ENCODE measurements at places on chromosomes 6 and 20. TPM values are rescaled to one million over a fixed set of nuclear protein-coding genes. Genes with fewer than 3 reads are reported as not detected.

DNA sequence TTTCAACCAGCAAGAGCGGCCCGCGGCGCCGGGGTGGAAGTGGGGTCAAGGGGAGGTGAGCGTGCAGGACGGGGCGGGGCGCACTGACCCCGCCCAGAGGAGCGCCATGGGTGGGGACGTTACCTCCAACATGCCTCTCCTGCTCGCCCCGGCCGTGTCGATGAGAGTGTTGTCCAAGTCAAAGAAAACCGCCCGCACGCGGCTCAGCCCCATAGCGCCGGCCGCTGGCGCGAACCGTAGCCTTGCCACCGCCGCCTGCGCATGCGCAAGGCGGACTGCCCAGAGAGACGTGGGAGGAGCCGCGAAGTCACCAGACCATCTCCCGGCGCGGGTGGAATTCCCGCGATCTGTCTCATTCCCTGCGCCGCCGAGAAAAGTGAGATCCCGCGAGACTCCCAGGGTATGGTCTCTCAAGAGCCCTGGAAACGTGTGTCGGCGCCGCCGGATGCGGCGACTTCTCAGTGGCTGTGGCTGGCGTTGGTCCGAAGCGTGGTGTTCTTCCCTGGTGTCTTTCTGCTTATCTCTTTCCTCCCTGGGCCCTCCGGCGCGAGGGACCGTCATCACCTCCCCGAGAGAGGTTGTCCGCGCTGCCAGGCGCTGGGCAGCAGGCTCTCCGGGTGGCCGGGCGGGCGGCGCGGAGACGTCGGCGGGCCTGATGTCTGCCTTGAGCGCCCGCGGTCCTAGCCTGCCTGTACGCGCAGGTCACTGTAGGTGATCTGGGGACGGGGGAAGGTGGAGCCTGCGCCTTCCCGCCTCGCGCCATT lies at the start of gene NANP:
Gene NANP, minus strand, starts transcription at position 279 of the 764 bp plus-strand sequence. Its CDS starts 66 bp downstream, at position 213.
- DNase-seq = peak; percentile 98

DNA sequence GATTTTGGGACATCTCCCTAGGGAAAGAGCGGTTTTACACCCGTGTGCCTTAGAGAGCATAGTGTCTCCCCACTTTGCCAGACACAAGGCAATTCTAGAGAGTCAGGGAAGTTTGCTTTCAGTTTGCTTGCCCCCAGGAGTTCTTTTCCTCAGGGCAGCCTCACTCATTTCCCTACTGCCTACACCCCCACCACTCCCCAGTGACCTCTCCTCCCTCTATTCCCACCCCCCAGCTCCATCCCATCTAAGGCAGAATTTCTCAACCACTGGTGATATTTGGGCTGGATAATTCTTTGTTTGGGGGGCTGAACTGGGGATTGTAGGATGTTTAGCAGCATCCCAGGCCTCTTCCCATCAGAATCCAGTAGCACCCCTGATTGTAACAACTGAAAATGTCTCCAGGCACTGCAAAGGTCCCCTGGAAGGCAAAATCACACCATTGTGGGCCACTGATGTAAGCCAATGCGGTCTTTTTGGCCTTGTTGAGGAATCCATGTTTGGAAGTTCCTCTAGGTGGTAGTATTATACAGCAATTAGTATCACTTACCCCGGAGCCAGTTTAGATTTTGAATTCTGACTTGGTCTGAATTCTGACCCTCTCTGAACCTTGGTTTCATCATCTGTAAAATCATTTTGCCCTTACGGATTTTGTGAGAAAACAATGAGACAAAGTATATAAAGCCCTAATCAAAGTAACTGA lies 1.3 kb downstream of the EPPIN start:
- peak; percentile 33 for DNase-seq

DNA sequence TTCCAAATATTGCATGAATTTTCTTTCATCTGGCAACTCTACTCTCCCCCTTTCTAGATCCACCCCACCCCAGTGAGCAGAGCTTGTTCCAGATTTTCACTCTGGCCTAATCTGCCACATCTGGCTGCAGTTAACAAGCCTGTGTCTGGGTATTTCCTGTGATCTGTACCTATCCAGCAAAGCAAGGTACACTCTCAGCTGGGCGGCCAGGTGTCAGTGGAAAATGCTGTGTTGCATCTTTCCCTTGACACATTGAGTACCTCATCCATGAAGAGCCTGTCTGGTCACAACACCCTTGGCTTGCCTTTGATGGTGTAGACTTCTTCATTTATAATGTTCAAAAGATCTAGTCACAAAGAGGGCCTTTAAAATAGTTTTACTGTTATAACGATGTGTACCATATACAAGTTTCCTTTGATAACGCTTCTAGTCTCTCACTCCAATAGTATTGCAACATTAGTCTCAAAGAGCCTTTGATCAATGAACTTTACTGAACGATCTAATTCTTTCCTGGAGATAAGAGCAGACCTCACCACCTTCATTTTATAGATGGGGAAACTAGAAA lies 6.0 kb upstream of the RNF182 start:
- DNase-seq = no peak

DNA sequence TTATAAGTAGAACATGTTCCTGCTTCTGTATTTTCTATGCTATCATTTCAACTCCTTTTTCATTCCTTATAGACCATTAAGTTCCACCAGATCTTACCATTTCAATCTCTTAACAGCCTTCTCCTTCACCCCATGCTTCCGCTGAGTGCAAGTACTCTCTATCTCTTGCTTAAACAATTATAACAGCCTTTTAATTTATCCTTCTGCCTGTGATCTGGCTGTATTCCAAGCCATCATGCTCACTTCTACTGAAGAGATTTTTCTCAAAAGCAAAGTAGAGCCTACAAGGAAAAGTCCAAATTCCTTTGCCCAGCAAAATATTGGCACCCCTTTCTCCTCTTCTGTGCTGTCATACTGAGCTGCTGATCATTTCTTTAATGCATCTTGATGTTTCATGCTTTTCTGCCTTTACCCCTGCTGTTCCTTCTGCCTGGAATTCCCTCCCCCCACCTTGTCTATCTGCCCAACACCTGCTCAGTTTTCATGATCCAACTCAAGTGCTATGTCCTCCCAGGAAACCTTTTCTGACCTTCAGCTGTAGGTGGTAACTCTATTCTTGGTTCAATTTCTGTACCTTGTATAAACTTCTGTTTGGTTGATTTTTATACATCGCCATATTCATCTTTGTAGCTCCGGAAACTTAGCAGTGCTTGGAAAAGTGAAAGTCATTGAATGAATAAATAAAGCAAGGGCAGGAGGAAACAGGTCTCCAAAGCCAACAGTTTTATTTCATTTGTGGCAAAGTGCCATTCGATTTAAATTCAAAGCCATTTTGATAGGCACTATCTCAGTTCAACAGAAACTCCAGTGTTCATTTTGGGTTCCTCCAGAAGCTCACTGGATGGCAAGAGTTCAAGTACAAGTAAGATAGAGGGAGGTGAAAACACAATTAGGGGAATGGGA lies 10.5 kb upstream of the BMP2 start:
- DNase-seq = no peak

LY6G5C gene
- polyA plus RNA-seq = 1.00 TPM

DNA sequence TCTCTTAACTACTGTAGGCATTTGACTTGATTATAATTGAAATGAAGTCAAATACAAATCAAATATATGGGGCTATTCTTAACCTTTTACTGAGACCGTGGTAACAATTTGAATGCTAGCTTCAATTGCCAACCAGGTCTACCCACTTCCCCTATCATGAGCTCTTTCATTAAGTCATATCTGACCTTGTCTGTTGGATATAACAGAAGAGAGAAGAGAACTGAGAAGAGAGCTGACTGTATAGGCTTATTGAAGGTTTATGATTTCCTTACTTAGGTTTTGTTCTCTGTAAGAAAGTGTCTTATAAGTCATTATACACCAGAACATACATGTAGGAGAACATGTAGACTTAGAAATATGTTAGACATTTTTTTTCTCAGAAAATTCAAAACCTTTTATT lies 549.4 kb downstream of the COL12A1 start:
- no peak for DNase-seq

GRCh38 chr6:43502666-43503065 lies 7.5 kb downstream of the LRRC73 start:
- no peak for DNase-seq

DNA sequence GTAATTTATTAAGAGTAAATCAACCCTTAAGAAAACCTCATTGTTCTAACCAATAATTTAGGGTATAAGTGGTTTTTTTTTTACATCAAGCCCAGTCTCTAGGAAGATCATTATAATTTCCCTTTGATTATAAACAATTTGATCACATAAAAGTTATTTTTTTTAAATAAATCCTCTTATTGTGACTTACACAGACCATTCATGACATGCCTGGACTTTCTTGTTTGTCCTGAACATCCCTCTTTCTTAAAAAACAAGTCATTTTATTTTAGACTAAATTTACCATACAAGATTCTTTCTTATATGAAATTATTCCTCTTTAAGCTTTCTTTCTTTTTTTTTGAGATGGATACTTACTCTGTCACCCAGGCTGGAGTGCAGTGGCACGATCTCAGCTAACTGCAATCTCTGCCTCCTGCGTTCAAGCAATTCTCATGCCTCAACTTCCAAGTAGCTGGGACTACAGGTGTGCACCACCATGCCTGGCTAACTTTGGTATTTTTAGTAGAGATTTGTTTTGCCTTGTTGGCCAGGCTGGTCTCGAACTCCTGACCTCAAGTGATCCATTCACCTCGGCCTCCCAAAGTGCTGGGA lies 53.6 kb upstream of the AGPAT4 start:
- no peak for DNase-seq

All from mammary epithelial cell (primary cell).